HT1080 (cell line): ENCODE measurements at places on chromosomes 3 and 15.

DNA sequence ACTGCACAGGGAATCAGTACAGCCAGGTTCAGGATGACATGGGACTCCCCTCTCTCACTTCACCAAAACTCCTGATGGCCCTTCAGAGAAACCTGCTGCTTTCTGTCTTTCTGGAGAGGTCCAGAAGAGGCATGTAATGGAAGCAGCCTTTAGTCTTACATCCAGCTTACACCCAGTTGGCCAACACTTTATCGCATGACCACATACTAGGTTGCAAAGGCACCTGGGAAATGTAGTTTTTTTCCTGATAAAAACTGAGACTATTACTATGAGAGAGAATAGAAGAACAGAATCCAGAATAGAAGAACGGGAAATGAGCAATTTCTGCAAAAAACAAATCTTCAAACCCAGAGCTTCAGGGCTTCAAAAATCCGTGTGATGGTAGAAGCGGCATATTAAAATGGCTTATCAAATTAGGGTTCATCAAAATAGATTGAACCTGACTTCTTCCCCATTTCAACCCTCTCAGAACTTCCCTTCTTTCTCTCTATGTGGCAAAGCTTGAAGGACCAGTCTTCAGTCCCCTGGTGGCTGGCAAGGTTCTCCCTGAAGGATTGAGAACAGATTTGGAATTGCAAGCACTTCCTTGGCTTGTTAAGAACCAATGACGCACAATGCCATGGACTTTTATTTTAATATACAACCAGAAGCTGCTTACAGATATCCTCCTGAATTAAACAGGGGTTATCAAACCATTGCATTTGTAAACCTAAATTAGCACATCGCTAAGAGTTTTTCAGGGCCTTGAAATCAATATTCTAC lies 34.4 kb downstream of the CORO2B start:
- no peak for DNase-seq

DNA sequence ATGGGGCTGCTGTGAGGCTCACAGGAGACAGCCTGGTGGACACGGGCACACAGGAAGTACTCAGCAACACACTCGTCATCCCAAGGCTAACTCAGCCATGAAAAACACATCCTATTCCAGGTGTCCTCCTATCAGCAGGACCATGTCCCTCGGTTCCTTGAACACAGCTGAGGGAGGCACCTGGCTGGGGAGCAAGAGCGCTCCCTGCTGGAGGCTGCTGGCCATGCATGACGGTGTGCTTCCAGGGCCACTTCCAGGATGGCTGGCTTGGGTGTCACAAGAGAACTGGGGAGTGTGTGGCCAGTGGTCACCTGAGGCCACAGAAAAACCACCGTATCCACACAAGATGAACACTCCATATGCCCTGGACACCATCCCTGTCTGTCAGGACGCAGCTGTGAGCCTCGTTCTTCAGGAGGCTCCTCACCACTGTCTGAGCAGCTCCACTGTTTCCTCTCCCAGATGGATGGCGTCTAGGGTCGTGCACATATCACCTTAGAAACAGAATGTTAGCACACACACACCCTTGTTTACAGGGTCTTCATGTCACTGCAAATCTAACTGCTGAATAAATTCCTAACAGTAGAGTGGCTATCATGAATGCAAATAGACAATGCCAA lies 31.0 kb downstream of the POC1A start:
- DNase-seq, result peak; percentile 66

GRCh38 chr3:115648559-115648958 lies 25.2 kb downstream of the GAP43 start:
- peak; percentile 71 for DNase-seq

- DNase-seq, result peak; percentile 36
These were observed 11.2 kb downstream of the TNFSF10 start for GRCh38 chr3:172511783-172512762.

DNA sequence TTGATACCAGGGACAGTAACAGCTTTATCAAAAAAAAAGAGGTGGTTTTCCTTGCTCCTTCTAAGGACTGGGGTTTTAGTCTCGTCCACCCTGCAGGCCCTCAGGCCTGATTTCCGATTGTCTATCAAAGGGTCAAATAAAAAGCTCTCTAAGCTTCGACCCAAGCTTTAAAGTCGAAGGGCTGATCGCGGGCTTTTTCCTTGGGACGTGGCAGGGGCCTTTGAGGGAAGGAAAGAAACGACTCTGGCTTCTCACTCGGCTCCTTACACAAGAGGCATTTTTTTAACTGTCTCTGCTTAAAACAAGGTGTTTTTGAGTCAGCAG lies 354 bp upstream of the KLHL24 start:
- DNase-seq, result no peak

DNA sequence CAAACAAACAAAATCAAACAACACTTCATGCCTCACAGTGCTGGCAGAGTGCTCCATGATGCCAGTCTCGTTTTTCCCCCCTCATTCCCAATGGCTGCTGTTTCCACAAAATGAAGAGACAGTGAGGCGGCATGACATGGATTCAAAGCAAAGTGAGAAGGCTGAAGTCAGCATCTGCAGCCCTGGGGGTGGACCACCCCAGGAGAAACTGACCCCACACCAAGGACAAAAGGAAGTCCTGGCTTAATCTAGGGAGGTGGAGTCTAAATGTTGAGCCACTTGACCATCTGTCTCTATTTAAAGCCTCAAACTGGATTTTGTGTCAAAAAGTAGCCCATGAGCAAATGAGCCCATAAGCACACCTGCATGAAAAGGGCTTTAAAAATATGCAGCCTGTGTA lies 151.2 kb upstream of the RORA start:
- no peak for DNase-seq

GRCh38 chr3:172040981-172041963 lies 1.9 kb downstream of the FNDC3B start:
- DNase-seq, result peak; percentile 79

DNA sequence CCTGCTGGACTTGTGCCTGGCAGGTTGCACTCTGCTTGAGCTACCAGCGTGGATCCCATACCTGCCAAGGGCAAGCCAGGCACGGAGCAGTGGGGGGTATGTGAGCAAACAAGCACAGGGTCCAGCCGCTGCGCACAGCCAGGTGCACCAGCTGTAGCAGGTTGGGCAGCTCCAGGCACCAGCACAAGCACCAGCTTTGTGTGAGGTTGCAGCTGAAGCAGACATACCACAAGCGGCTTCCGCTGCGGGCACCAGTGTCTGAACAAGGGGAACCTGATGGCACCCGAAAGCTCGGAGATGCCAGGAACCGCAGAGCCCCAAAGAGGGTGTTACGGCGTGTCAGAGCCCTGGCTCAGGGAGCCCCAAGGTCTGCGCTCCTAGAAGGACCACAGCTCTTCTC lies 472.7 kb upstream of the ARL6 start:
- no peak for DNase-seq

GRCh38 chr15:77607111-77607893 lies 25.4 kb downstream of the LINGO1 start:
- no peak for DNase-seq

DNA sequence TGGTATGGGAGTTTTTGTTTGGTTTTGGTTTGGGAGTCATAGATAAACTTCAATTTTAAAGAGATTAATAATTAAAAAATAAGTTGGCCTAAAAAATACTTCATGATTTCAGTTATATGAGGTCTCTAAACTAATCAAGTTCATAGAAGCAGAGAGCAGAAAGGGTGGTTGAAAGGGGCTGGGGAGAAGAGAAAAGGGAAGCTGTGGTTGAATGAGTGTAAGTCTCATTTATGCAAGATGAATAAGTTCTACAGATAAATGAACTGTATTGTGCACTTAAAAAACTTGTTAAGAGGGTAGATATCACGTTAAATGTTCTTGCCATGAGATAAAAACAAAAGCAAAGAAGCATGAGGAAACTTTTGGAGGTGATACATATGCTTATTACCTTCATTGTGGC lies 188.7 kb downstream of the NSUN3 start:
- no peak for DNase-seq

- no peak for DNase-seq
These were observed 14.2 kb upstream of the SUCNR1 start for GRCh38 chr3:151859233-151859673.

GRCh38 chr3:141056751-141057171 lies 5.6 kb downstream of the SPSB4 start:
- no peak for DNase-seq

GRCh38 chr3:141909408-141909807 lies 33.0 kb downstream of the ATP1B3 start:
- no peak for DNase-seq

DNA sequence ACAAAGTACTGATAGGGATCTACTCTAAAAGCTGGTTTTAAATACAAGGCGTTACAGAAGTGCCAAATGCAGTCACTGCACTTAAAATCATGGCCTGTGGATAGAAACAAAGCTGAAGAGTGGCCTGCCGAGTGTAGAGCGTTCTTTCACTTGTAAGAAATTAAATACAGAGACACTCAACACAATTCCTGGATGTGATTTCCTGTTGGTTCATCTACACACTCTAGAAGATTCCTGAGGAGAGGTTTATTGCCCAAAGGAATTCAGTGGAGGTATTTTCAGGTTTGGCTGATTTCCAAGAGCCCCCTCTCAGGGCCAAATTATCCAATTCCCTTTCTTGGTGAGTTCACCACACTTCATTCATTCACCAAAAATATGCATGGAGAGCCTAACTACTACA lies 200.3 kb upstream of the IL12A start:
- DNase-seq, result peak; percentile 43

DNA sequence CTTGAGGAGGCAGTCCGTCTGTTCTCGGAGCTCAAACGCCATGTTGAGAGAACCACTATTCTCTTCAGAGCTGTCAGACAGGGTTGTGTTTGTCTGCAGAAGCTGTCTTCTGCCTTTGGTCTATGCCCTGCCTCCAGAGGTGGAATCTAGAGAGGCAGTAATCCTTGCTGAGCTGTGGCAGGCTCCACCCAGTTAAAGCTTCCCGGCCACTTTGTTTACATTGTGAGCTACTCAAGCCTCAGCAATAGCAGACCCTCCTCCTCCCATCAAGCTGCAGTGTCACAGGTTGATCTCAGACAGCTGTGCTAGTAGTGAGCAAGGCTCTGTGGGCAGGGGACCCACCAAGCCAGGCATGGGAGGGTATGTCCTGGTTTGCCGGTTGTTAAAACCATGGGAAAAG lies 8.9 kb downstream of the OR5AC2 start:
- DNase-seq, result no peak

DNA sequence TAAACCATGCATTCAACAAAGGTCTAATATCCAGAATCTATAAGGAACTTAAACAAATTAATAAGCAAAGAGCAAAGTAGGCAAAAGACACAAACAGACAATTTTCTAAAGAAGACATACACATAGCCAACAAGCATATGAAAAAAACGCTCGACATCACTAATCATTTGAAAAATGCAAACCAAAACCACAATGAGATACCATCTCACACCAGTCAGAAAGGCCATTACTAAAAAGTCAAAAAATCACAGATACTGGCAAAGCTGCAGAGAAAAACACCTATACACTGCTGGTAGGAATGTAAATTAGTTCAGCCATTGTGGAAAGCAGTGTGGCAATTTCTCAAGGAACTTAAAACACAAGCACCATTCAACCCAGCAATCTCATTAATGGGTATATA lies 53.8 kb downstream of the FSIP1 start:
- DNase-seq, result no peak

- peak; percentile 26 for DNase-seq
These were observed 43.7 kb downstream of the CHRD start for GRCh38 chr3:184423561-184423960.

- DNase-seq, result no peak
These were observed 119.6 kb downstream of the TFDP2 start for GRCh38 chr3:142029791-142030190.

DNA sequence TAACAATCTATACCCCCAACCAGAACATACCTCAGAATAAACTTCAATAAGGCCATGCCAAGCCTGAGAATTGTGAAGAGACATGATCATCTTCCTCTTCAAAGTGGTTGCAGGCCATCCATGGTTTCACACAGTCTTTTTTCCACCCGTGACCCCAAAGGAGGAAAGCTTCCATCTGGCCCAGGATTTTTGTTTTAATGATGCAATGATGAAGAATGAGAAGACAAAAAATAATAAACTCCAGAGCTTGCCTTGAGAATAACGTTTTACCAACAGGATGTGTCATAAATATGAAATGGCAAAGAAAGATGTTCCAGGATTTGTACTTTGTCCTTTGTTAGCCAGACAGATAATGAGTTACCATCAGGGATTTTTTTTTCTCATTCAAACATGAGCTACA lies 201.9 kb downstream of the WNT5A start:
- DNase-seq, result no peak

DNA sequence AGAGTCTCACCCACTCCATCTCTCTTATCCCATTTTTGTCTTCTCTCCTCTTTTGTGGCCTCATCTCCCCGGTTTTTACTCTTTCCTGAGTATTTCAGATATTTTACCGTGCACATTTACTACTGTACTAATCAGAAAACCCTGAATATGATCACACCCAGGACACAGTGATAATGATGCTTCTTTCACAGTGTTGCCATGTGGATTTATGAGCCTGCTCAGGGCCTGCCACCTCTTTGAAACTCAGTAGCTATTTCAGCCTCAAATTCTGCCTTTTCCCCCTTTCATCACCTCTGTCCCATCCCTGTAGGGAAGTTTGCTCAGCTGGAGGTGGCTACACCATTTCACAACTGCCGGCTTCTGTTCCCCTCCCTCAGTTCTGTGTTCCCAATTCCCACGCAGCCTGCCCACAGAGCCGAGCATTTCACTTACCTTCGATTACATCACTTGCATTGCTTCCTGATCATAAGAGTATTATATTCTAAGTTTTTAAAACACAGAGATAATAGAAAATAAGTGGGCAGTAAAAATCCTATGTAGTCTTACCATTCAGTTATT lies 33.2 kb downstream of the ARNT2 start:
- no peak for DNase-seq

- peak; percentile 67 for DNase-seq
These were observed 60.3 kb downstream of the HEG1 start for GRCh38 chr3:124995460-124995994.

GRCh38 chr3:15164340-15164739 lies 41.7 kb upstream of the CAPN7 start:
- no peak for DNase-seq

DNA sequence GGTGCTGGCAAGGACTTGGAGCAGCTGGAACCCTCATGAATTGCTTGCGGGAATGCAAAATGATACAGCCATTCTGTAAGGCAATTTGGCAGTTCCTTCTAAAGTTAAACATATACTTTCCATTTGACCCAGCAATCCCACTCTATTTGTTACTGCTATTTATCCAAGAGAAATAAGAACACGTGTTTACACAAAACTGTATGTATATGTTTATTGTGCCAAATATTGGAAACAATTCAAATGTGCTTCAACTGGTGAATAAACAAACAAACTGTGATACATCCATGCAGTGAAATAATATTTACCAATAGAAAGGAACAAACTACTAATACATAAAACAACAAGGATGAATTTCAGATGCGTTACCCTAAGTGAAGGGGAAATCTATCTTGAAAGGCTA lies 60.0 kb upstream of the NTRK3 start:
- no peak for DNase-seq

- DNase-seq, result no peak
These were observed 71.4 kb upstream of the P3H2 start for GRCh38 chr3:190192087-190192486.
